WERI-Rb-1 (cell line): ENCODE measurements at places on chromosomes 4 and X.

GRCh38 chr4:120703908-120704307, 218.6 kb downstream of the PRDM5 start:
- DNase-seq = no peak

DNA sequence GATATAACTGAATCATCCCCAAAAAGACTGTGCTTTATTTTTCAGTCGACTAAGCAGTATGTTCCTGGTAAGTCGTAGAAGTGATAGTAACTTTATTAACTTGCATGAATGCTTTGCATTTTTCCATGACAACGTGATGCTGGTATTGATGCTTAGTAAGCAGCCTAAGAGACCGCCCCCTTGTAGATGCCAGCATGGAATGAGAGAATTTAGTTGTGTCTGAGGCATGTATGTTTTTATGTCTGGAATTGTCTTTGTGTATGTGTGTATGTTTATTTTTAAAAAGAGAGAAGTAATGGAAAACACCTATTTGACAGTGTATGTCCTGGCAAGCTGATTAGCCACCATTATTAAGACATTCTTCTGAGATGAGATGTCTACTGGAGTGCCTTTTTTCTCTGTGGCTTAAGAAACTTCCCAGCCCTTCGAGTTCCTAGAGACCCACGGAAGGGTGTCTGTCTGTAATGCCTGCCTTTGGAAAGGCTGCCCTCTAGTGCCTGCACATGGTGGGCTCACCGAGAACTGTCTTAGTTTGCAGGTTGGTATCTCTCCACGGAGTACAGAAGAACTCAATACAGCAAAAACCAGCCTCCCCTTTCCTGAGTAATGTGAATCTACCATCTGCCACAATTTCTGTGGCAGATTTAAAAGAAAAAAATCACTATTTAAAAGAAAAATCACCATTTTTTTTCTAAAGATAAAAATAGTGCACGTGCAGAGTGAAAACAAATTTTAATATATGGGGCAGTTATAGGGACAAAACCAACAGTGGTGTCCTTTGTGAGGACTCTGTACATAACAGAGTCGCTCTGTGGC, 85.9 kb downstream of the AASDH start:
- DNase-seq = peak; percentile 82

GRCh38 chr4:48073567-48074103, 57.1 kb downstream of the NIPAL1 start:
- no peak for DNase-seq

DNA sequence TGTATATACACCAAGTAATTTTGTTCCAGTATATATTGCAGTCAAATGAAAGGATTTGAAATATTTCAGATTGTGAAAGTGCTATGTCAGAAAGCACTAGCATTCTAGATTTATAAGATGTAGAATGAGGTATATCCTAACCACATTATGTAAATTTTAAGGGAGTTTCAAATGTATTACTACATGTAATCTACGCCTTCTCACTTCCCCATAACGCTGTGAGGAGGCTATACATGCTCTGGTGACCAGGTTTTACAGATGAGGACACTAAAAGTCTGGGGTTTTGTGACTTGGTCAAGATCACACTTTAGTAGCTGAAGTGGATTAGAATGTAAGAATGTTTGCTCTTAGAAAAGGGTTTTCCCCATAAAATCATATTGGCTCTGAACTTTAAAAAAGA, 8.1 kb downstream of the ENPEP start:
- DNase-seq = no peak

- no peak for DNase-seq
Measured at GRCh38 chr4:48227662-48228061, 42.0 kb downstream of the TEC start.

DNA sequence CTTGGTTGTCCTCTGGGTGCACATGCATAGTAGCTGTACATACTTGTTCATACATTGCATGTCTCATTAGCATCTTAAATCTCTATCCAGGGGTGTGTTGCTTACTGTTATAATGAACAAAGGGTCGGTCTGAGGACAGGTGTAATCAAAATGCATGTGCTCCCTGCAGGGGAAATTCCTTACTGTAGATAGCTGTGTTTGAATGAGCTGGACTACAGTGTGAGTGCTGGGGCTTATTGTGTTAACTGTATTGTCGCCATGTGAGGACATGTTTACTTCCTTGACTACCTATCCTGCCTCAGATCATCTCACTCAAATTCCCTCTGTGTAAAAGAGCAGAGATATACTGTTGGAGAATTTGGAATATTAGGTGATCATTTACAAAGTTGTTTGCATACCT, 98.7 kb downstream of the KLHL34 start:
- DNase-seq = no peak

DNA sequence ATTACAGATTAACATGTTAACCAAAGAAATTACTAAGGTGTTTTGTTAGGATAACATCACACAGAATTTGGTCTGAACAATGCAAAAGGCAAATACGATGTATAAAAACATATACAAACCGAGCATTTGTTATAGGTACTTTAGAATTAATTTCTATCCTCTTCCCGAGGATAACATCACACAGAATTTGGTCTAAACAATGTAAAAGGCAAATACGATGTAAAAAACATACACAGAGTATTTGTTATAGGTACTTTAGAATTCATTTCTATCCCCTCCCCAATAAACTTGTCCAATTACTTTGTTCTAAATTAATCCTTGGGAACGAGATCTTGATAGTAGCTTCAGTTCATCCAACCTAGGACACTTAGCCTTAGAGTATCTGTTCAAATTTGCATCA, 7.6 kb downstream of the HNRNPDL start:
- no peak for DNase-seq
